ENCODE measurements at places on chromosomes 6 and 20. TPM values are rescaled to one million over a fixed set of nuclear protein-coding genes. Genes with fewer than 3 reads are reported as not detected.

The HLA-E gene
- 203 TPM for total RNA-seq

The RBPJL gene
- not detected for total RNA-seq

The RBM24 gene
- 7.3 TPM for total RNA-seq

The EYS gene
- total RNA-seq = not detected

The MAP7 gene
- total RNA-seq = 1.9 TPM

The SIRPB2 gene
- not detected for total RNA-seq

The WFDC10B gene
- not detected for total RNA-seq

The SLC16A10 gene
- total RNA-seq = not detected

The KLC4 gene
- 32.2 TPM for total RNA-seq

The TLDC2 gene
- 0.32 TPM for total RNA-seq

The MEP1A gene
- not detected for total RNA-seq

GRCh38 chr6:155061381-155061780 lies 66.3 kb downstream of the TIAM2 start:
- no peaks in the 10 kb centered on the region for H3K27me3 ChIP-seq
- no peaks in the 10 kb centered on the region for H3K36me3 ChIP-seq
- no peak overlapping the region for H3K27ac ChIP-seq
- H3K4me3 ChIP-seq = no peak overlapping the region

DNA sequence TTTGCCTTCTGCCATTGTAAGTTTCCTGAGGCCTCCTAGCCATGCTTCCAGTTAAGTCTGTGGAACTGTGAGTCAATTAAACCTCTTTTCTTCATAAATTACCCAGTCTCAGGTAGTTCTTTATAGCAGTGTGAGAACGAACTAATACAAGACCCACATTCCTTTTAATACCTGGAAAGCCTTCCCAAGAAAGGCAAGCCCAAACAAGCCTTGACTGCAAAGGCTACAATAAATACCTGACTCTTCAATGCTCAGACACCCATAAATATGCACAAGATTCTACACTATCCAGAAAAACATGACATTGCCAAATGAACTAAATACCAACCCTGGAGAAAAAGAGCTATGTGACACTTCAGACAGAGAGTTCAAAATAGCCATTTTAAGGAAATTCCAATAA lies 338.8 kb downstream of the HAO1 start:
- H3K27ac ChIP-seq = no peak overlapping the region
- H3K27me3 ChIP-seq = no peaks in the 10 kb centered on the region
- H3K36me3 ChIP-seq = no peaks in the 10 kb centered on the region

DNA sequence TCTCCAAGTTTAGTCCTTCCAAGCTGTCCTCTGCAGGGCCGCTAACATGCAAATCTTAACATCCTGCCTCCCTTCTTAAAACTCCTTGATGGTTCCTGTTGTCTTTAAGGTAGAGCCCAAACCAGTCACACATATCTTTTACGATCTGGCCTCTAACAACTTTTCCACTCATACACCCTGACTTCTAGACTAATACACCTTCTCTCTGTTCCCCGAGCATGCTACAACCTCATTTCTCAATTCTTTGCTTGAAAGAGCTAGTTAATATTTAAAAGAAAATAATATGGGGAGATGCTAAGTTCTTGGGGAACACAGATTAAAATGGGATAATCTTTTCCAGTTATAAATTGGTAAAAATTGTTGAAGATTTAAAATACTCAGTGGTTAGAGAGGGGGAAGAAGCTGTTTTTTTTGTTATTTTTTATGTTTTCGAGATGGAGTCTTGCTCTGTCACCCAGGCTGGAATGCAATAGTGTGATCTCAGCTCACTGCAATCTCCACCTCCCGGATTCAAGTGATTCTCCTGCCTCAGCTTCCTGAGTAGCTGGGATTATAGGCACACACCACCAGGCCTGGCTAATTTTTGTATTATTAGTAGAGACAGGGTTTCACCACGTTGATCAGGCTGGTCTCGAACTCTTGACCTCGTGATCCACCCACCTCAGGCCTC lies 250.7 kb downstream of the MAFB start:
- H3K27me3 ChIP-seq = no peaks in the 10 kb centered on the region
- no peaks in the 10 kb centered on the region for H3K36me3 ChIP-seq
- no peak overlapping the region for H3K4me3 ChIP-seq
- peak; percentile 28 for DNase-seq
- H3K4me1 ChIP-seq = peaks cover 11% of the 10 kb centered on the region

GRCh38 chr6:128532827-128533226 lies 12.4 kb upstream of the PTPRK start:
- no peaks in the 10 kb centered on the region for H3K36me3 ChIP-seq
- no peak overlapping the region for H3K27ac ChIP-seq
- H3K4me3 ChIP-seq = no peak overlapping the region
- 0 out of 2 replicates have a peak, but pooled peaks cover 3% of the 10 kb centered on the region for H3K4me1 ChIP-seq
- H3K27me3 ChIP-seq = no peaks in the 10 kb centered on the region

GRCh38 chr20:34437330-34437986 lies 74.4 kb downstream of the ITCH start:
- H3K36me3 ChIP-seq = peaks cover 50% of the 10 kb centered on the region
- peak overlapping the region; percentile 4 for H3K27ac ChIP-seq
- H3K4me1 ChIP-seq = peaks cover 7% of the 10 kb centered on the region
- H3K4me3 ChIP-seq = no peak overlapping the region

DNA sequence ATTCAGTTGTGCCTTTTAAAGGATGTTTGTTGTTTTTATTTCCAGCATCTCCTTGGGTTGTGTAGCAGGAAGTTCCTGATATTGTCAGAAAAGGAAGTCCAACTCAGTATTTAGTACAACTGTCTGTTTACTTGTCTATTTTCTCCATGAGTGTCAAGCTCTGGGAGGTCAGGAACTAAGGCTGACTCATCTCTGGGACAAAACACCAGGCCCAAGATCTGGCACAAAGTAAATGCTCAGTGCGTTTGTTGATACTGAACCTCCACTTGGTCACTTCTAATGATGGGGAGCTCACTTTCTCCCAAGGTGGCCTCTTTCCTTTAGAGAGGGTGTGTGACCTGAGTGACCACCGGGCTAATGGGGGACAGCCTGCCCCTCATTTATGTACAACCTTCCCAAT lies 12.6 kb upstream of the PIGU start:
- H3K4me1 ChIP-seq = no peaks in the 10 kb centered on the region
- no peaks in the 10 kb centered on the region for H3K27me3 ChIP-seq
- H3K36me3 ChIP-seq = no peaks in the 10 kb centered on the region
- no peak overlapping the region for H3K27ac ChIP-seq
- DNase-seq = peak; percentile 25

DNA sequence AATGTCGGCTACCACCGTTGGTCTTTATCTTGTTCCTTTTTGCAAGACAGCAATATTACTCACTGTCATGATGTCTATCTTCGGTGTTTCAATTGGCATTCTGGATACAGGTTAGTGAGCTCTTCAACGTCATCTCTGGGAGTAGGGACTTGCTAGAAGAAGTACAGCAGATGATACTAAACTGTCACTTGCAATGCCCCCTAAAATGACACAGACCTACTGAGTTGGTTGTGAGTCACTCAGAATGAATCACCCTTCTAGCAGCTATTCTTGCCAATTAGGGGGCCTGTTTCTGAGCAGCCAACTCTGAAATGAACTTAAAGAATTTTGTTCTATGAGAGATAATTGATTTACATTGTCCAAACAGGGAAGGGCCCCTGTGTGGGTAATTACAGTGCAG lies 176.5 kb downstream of the SLC16A10 start:
- H3K4me3 ChIP-seq = no peak overlapping the region
- H3K4me1 ChIP-seq = peaks cover 26% of the 10 kb centered on the region
- peak overlapping the region; percentile 27 for H3K27ac ChIP-seq
- peak; percentile 89 for DNase-seq
- H3K36me3 ChIP-seq = peaks cover 15% of the 10 kb centered on the region

GRCh38 chr6:116511424-116512110 lies at the start of gene CALHM5:
Gene CALHM5, plus strand, starts transcription at chr6:116511639. Its CDS starts 58 bp downstream, at chr6:116511697.
- peaks cover 22% of the 10 kb centered on the region for H3K4me1 ChIP-seq
- peak; percentile 94 for DNase-seq
- H3K27ac ChIP-seq = peak within 1 kb of the TSS; percentile 92
- no peaks in the 10 kb centered on the region for H3K27me3 ChIP-seq

DNA sequence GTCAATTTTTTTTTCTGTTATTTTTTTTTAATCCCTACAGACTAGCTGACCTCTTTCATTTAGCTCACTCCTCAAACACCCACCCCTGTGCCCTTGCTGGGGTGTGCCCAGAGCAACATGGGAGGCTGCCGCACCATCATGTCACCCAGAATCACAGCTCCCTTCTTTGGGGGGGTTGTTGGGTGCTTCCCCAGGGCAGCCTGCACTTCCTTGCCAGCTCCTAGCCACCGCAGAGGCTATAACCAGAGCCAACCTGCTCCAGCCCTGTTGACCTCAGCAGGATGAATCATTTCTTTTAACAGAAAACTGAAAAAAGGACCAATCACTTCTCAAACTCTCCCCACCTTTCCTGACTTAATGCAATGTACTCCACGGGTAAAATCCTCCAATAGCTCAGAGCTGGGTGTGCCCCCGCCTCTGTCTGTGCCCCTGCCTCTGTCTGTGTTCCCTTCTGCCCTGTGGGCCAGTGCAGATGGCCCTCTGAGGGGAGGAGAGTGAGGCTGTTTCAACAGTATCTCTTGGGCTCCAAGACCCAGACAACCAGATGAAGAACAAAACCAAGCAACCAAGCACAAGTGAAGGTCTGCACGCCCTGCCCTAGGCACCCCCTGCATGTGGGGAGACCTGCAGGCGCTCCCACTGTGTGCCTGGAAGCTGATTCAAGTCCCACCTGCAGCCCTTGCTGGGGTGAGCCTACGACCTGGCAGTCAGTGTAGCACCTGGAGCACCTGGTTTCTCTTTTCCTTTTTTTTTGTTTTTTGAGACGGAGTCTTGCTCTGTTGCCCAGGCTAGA lies 67.7 kb downstream of the PYGB start:
- H3K27me3 ChIP-seq = no peaks in the 10 kb centered on the region
- 0 out of 2 replicates have a peak overlapping the region, but pooled peaks have one; percentile 3 for H3K27ac ChIP-seq
- no peaks in the 10 kb centered on the region for H3K36me3 ChIP-seq
- DNase-seq = peak; percentile 63

DNA sequence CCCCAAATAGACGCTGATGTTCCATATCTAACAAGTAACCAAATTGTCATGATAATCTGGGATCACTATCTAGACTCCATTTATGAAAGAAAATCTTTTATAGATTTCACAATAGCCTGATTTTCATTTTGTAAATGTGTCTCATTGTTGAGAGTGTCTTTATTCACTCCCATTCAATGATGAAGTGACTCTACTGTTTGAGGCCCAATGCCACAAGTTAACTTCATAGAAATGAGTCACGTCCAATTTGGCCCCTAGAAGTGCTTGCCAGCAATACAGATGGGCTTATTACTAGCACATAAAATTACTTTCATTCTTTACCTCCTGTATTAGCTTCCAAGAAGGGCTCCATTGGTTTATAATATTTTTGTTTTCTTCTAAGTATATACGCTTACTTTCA lies 6.3 kb downstream of the IPCEF1 start:
- no peak overlapping the region for H3K27ac ChIP-seq
- no peaks in the 10 kb centered on the region for H3K4me1 ChIP-seq
- DNase-seq = peak; percentile 44
- no peaks in the 10 kb centered on the region for H3K36me3 ChIP-seq
- H3K4me3 ChIP-seq = no peak overlapping the region
